SK-N-DZ (cell line): ENCODE measurements at places on chromosomes 12 and 14.

DNA sequence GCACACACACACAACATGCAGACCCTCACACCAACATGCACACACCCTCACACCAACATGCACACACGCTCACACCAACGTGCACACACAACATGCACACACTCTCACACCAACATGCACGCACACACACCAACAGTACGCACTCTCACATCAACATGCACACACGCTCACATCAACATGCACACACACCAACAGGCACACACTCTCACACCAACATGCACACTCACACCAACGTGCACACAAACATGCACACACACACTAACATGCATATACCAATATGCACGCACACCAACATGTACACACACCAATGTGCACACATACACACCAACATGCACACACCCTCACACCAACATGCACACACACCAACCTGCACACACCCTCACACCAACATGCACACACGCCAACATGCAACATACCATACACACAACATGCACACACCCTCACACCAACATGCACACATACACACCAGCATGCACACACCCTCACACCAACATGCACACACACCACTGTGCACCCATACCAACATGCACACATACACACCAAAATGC lies 175.8 kb downstream of the KSR2 start:
- no peak for DNase-seq

GRCh38 chr12:24591715-24592440 lies 357.0 kb downstream of the BCAT1 start:
- no peak for DNase-seq

DNA sequence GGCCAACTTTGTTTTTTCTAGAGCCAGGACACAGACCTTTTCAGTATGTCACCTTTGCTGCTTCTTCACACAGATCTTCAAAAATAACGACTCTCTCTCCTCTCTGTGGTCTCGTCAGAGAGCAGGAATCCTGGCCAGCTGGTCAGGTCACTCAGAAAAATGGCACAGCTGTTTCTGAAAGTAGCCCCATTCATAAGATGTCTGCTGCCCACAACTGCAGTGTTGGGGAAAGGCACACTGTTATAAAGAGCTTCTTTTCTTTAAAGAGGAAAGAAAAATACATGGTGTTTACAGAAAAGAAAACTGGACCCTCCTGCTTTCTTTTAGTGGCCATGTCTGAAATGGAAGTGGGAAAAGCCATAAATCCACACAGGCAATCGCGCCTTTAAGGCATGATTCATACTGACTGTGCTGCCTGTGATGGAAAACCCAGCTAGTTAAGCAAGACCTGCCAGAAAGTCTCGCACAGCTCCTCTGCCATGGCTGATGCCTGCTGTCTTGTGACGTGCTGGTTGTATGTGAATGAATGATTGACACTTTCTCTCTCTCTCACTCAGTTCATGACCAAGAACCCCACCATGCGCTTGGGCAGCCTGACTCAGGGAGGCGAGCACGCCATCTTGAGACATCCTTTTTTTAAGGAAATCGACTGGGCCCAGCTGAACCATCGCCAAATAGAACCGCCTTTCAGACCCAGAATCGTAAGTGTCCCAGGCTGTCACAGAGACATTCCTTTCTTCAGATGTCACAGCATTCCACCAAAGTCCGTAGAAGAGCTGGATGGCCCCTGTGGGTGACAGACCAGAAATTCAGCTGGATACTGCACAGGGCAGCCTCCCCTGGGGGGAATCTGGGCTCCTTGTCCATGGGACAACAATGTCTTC lies 147.9 kb upstream of the HIF1A start:
- DNase-seq: no peak

DNA sequence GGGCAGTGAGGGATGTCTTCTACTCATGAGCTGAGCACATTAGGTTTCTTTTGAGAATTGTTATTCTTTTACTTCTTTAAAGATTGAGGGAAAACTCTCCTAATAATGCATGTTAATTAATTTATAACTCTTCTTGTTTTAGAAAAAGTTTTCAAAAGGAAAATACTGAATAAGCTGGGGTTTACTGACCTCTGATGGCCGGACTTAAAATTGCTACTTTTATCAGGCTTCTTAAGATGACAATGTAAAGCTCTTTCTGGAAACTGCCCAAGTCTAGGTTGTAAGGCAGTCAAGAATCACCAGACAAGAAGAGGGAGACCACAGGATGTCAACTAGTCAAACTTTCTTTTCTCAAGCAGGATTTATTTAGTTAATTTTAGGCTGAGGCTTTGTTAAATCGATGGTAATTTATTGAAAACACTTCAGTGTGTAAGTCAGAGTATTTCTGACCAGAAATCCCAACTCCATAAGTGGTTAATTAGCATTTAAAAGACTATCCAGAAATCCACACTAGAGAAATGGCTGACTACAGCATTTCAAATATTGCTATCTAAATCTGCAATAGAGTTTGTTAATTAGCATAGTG lies 82.1 kb downstream of the AVPR1A start:
- DNase-seq: peak; percentile 49

GRCh38 chr12:128853600-128854197 lies 421 bp downstream of the GLT1D1 start:
- no peak for DNase-seq

GRCh38 chr14:78141590-78141989 lies 28.6 kb upstream of the NRXN3 start:
- no peak for DNase-seq

- no peak for DNase-seq
These were observed 1.4 kb upstream of the FOXN4 start for GRCh38 chr12:109310247-109311125.

- DNase-seq: no peak
These were observed 478.2 kb downstream of the TMEM117 start for GRCh38 chr12:44314007-44314500.

DNA sequence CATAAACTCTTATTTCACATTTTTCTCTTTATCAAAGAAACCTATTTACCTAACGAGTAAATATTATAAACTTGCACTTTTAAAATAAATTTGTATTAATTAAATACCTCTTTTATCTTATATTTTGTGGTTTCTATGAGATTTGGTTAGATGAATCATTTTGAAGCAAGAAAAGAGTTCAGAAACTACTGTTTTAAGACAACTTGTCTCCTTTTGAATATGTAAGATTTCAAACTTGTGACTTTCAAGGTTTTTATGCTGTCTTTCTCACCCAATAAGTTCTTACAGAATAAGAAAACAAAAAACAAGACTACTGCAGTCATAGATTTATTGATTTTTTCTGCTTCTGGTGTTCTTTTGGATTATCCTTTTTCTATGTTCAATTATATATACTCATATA lies 339.0 kb downstream of the SNAPC1 start:
- DNase-seq: no peak

GRCh38 chr14:70855486-70855885 lies 46.2 kb upstream of the MAP3K9 start:
- no peak for DNase-seq

DNA sequence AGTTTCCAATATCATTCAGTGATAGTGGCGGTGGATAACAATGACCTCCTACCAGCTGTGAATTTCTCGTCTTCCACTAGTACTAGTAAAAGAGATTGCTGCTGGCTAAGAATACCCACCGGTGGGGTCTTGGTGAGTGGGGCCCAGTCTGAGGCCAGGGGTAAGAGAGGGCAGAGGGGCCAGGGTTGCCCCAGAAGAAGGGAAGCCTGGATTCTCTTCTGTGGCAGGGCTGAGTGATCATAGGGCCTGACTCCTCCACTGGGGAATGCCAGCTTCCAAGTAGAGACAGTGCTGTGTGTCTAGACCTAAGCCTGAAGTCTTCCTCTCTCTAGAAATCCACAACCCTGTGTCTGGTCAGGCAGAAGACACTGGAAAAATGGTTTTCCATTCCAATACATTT lies 5.8 kb upstream of the TMEM63C start:
- DNase-seq: no peak

- DNase-seq: peak; percentile 49
These were observed 35.6 kb downstream of the TMEM120B start for GRCh38 chr12:121748218-121748570.

DNA sequence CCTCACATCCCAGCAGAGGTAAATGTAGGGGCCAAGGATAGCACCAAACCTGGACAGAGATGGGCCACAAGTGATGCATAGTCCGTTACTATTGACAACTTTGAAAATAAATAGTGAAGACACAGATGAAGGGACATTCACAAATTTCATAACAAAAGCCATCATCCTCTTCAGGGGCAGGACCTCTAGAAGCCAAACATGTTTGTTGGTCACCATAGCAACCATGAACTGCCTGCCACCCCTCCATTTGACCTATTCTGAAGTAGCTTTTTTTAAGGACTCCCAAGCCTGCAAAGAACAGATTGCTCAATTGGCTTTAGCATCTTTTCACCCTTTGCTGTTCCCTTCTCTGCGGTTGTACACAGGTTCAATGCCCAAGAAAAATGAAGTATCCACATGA lies 35.7 kb upstream of the MDM1 start:
- DNase-seq: no peak

- DNase-seq: peak; percentile 93
These were observed 8.7 kb upstream of the GPR19 start for GRCh38 chr12:12704593-12705230.

DNA sequence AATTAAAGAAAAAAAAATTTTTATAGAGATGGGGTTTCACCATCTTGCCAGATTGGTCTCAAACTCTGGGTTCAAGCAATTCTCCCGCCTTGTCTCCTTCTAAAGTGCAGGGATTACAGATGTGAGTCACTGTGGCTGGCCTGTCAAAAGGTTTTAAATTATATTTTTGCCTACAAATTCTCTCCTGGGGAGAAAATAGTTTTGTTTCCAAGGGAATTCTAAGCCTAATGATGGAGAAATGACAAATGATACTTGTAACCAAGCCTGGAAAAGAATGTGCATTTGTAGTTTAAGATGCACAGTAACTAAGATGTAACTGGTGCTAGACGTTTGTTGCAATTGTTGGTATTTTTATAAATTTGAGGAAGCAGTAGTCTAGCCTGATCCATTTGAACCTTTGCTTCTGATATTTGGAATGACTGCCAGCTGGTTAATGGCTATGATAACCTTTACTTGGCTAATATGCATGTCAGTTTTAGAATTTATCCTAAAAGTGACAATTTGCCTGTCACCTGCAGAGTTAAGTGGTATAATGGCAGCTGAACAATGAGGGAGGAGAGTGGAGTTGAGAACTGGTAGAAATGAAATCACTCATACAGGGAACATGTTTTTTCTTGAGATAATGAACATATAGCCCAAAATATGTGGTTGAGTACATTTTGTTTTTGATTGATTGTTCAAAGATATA lies 148.0 kb downstream of the FUT8 start:
- DNase-seq: no peak

DNA sequence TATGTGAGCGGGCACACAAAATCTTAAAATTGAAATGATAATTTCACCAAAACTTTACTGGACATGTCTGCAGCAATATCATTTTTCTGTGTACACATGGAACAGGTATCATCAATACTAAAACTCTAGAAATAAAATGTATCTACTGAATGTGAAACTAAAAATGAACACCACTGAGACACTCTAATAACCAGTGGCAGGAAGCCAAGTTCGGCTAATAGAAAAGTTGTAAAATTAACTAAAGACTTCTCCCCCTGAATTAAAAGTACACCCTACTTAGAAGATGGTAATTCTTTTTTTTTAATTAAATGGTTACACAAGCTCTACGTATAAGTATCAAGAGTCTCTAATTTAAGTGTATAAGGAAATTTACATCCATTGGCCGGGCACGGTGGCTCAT lies 227.2 kb downstream of the MED13L start:
- no peak for DNase-seq
